ENCODE measurements at places on chromosomes 13 and 19.

DNA sequence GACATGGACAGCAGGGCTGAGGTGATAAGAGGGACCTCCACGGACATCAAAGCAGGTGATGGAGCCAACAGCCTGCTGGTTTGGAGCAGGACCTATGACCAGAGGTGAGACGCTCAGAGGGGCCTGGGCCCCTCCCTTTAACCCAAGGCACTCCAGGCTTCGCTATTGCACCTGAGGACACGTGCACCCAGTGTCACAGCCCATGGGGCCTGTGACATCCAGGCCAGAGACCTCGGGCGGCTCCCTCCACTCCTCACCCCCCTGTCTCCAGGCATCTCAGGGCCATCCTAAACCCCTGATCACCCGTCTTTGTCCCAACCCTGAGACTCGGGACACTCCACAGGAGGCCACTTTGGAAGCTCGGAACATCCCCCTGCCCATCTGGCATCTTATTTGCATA, 12.9 kb downstream of the ADGRE5 start:
- DNase-seq: no peak

DNA sequence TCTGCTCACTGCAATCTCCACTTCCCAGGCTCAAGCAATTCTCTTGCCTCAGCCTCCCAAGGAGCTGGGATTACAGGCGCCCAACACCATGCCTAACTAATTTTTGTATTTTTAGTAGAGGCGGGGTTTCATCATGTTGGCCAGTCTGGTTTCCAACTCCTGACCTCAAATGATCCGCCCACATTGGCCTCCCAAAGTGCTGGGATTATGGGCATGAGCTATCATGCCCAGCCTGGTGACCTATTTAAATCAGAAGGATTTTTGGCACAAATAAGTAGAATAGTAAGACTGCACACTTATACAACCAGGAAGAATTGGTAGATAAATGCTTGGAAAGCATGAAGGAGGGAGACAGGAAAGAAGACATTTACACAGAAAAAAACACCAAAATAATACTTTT, 53.4 kb upstream of the AKAP11 start:
- no peak for DNase-seq

DNA sequence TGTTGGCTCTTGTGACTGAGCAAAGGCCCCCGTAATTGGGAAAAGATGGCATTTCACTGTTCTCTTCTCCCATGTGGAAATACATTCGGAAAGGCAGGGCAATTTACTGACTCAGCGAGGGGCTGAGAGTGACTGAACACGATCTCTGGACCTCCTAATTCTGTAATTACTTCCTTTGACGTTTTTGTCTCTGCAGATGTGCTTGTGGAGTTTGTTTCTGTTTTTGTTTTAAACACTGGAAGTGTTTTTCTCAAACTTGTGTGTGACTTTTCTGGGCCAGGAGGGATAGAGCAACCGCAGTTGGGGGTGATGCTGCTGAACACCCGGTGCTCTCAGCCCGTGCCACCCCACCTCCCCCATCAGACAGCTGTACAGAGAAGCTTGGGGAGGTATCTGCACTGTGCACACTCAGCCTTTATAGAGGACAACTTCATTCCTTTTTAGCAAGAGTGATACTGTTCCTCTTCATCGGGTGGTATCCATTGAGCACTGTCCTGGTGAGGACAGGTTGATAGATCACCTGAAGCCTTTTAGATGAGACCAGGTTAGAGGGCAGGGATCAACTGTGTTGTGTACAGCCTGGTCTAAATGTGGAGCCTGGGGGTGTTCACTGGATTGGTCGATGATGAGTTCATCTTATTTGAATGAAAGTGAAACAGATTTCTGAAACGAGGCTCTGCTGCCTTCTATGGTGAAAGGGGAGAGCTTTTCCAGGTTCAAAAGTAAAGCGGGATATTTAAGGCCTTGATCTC, 117.4 kb downstream of the ESD start:
- DNase-seq: no peak

DNA sequence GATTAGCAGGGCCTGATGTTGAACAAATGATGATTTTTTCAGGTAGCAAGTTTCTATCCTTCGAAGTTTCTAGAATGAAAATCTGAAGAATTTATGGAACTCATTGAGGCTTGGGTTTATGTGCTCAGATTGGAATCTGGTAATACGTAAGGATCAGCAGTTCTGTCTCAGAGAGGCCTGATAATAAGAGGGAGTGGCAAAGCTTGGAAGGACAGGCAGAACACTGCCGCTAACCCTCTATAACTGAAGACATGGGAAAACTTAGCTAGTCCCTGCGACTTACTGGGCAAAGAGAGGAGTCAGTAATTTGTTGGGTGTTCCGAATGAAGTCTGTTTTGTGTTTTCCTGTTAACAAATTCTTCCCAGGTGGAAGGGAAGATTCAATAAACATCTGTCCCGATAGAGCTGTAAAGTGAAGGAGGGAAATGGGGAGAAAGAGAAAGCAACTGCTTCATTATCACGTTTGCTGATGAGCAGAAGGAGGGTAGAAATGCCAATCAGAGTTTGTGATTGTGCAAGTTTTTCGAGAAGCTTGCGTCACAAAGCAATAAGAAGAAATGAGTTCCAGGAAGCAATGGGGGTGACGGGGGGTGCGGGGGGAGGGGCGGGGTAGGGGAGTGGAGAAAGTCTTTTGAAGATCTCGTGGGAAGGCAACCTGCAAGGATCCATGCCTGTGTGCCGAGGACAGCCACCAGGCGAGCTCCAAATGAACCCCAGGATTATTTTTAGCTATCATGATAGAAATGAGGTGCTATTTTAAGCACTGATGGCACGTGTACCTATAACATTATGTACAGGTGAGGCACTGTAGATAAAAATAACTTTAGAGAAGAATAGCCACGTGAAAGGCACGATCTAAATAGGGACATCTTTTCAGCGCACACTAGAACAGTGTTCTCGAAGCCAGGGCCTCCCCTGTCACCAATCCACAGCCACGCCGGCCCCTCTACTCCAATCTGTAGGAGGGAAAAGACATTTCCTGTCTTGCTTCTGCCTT, 224.1 kb downstream of the FGF9 start:
- no peak for DNase-seq

DNA sequence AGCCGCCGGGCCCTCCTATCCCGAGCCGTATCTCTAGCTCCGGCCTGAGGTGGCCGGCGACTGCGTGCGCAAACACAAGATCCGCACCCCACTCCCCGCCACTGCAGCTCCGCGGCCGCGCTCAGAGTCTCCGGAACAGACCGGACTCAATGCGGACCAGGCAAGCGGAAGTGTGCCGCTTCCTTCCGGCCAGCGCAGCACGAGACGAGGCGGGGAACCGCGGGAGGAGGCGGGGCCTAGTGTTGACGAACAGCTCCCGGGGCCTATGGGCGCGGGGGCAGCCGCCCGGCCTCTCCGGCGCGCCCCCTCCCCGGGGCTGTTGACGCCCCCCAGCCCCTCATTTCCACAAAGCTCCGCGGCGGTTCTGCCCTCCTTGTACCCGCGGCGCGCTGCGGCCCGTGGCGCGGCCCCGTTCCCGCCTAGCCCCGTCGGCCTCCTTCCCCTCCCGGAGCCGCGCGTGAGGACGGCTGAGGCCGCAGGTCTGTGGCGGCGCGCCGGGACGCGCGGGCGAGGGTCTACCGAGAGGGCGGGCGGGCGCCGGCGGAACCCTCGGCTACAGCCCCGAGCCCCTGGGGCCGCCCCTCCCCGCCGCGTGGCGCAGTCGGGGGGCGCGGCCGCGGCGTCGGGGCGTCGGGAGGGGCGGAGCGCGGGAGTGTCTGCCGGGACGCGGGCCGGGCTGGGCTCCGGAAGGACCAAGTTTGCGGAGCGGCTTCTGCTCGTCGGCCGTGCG, at the start of gene DPY19L3:
Gene DPY19L3 (plus strand): TSS at position 340 of the 730 bp plus-strand sequence. CDS start 2,484 bp downstream, outside the sequence.
- peak; percentile 92 for DNase-seq

- DNase-seq: no peak
Measured at GRCh38 chr19:2816641-2817040, 3.0 kb upstream of the ZNF554 start.

DNA sequence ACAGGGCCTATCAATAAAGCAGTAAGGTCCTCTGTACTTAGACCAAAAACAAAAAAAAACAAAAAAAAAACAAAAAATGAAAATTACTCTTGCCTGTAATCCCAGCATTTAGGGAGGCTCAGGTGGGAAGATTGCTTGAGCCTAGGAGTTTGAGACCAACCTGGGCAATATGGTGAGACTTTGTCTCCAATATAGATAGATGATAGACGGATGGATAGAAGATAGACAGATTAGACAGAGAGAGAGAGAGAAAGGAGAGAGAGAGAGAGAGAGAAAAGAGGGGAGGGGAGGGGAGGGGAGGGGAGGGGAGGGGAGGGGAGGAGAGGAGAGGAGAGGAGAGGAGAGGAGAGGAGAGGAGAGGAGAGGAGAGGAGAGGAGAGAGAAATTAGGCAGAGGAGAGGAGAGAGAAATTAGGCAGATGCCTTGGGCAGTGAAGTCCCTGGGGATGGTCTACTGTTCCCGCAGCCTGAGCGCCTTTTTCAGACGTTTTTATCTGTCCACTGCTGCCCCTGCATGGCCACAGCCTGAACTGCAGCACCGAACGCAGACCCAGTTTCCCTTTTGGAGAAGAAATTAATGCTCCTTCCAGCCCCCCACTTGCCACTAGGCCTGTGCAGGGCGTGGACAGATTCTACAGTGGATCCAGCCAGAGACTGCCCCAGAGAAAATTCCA, 9.8 kb upstream of the ZNF627 start:
- DNase-seq: peak; percentile 46

DNA sequence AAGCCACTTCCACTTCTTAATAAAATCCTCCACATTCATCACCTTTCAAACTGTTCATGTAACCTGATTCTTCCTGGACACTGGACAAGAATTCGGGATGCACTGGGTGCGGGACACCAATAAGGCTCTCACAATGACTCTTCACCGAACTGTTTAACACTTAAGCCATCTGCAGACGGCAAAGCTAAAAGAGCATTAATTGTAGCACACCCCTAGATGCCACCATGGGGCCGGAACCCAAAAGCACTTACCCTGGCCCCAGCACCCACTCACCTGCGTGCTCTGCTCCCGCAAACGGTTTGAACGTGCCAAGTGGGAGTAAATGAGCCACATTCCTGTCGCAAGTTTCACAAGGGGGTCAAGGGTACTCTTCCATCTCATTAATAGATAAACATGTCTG, 254.3 kb upstream of the PRR20A start:
- no peak for DNase-seq

DNA sequence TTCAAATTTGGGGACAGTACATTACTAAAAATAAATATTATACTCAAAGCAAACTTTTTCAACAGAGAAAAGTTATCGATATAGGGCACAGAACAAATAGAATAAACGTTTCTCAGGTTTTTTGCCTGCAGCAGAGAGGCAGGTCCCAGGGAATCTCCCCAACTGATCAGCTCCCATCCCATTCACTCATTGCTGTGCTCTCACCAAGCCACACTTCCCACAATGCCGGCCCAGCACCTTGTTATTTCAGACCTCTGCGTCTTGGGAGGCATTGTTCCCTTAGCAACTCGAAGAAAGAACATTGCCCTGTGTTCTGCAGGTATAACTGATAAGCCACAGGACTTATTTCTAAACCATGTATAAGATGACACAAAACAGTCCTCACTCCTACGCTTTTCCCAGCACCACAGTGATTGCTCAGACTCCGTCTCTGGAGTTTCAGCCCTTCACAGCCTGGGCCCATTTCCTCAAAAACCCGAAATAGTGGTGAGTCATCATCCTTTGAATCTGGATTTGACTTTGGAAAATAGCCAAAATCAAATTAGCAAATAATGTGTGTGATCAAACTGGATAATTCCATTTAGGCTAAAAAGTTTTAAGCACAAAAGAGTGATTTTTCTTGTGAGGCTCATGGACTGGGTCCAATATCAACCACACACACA, 100.4 kb downstream of the DCLK1 start:
- peak; percentile 60 for DNase-seq

DNA sequence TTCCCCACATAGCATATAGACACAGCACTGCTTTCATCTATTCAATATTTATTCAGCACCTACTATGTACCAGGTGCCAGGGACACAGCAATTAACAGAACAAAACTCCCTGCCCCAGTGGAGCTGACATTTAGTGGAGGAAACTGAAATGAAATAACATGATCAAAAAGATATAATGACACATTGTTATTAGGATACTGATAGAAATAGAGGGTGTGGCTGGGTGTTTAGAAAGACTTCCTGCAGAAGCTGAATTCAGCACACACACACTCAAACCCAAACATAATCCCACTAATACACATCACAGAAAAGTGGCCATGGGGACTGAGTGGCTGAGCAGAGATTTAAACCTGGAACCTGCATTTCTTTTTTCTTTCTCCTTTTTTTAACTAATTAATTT, 3.8 kb upstream of the CDC37 start:
- DNase-seq: no peak

GRCh38 chr13:87087741-87088140, 583.4 kb upstream of the SLITRK5 start:
- no peak for DNase-seq

GRCh38 chr19:41597600-41598041, 21.7 kb downstream of the CEACAM21 start:
- peak; percentile 25 for DNase-seq

Data from putamen (tissue), 1 donor.